ENCODE measurements at places on chromosomes 1 and 21. TPM values are rescaled to one million over a fixed set of nuclear protein-coding genes. Genes with fewer than 3 reads are reported as not detected.

PTGER3 gene
- total RNA-seq = 0.10 TPM

KRTAP13-2 gene
- not detected for total RNA-seq

GNAT2 gene
- not detected for total RNA-seq

PROX1 gene
- total RNA-seq = 0.29 TPM

RNF186 gene
- total RNA-seq = not detected

SPATA45 gene
- total RNA-seq = 0.80 TPM

DMBX1 gene
- total RNA-seq = 0.88 TPM

OR14A16 gene
- total RNA-seq = not detected

E2F2 gene
- 8.1 TPM for total RNA-seq

LAMC2 gene
- total RNA-seq = 498 TPM

UCK2 gene
- total RNA-seq = 109 TPM

APOBEC4 gene
- not detected for total RNA-seq

KIF2C gene
- 67.6 TPM for total RNA-seq

FAM78B gene
- 4.9 TPM for total RNA-seq
